ENCODE measurements at places on chromosomes 2 and 18.

GRCh38 chr2:33453905-33454479 is 22.5 kb upstream of the RASGRP3 start:
- DNase-seq: no peak

- DNase-seq: no peak
Measured at GRCh38 chr2:96502891-96503636, 2.1 kb downstream of the NEURL3 start.

GRCh38 chr2:20868377-20868776 is 45.5 kb upstream of the LDAH start:
- DNase-seq: no peak

DNA sequence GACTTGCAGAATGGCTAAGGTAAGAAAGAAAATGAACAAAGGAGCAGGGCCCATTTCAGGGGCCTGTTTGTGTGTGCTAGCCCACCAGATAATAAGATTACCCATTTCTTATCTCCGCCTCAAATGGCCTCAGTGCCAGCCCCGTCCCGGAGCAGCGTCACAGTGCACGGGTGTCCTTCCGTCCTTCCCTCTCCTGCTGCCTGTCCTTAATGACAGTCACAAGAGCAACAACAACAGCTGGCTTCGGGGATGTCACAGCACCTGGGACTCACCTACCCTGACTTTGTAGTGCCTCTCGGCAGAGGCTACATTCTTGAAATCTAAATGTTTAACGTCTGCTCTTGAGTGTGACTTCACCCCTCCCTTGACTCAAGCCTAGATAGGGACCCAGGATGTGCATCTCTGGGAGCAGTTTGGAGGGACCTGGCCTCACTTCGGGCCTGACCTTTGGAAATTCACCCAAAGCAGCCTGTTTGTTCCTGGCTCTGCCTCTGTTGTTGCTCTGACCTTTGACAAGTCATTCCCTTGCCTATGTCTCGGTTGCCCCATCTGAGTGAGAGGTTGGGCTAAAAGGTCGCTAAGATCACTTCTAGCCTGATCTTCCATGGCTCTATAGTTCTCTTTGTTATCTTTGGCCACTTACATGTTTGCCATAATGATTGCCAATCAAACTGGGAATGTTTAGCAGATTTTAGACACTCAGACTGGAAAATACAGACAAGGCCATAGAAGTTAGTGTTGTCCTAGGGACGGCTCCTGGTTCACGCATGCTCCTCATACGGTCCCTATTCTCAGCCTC is 122.5 kb downstream of the KLHL29 start:
- no peak for DNase-seq

- no peak for DNase-seq
Measured at GRCh38 chr2:240217431-240218301, 77.2 kb upstream of the OTOS start.

DNA sequence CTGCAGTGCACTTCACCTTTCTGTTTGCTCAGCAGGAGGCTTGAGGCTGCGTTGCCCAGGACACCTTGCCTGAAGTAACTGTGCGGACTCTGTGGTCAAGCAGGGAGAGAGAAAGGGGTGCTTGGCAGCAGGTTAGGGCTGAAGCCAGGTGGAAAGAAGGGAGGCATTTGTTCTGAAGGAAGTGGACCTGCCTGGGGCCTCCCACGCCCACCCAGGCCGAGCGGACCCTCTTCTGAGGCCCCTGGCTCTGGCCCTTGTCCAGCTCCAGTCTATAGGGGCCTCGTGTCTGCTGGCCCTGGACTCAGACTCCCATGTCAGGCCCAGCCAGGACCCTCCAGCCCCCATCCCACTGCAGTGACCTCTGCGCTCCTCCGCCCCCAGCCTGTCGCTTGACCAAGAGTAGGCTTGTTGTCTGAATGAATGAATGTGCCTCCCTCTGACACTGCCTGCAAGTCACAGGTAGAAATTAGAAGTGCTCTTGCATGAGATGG is 2.5 kb downstream of the SNED1 start:
- DNase-seq: no peak

- no peak for DNase-seq
Measured at GRCh38 chr2:85222792-85223191, 89.6 kb downstream of the TCF7L1 start.

DNA sequence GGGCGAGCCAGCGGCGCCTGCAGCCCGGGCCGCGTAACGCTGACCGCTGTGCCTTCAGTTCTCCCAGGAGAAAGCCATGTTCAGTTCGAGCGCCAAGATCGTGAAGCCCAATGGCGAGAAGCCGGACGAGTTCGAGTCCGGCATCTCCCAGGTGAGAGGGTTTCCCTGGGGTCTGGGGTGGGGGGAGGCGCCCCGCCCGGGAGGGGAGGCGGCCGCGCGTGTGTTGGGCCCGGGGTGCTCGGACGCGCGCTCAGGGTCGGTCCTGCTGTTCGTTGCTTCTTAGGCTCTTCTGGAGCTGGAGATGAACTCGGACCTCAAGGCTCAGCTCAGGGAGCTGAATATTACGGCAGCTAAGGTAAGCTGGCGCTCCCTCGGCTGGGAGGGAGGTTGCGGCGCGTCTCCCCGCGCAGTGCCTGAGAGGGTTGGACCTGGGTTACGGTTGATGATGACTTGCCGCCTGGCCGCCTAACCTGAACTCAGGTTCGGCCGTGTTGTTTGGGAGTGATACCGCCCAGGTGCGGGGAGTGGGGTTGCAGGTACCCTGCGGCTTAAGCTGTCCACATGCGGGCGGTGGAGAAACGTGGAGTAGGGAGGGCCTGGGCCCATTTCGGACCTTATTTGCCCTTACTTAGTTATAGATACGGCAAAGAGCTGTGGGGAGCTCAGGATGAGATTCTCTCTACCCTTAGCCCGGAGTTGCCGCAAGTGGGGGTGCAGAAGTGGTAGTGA is 638 bp downstream of the RPS7 start:
- DNase-seq: no peak

- peak; percentile 65 for DNase-seq
Measured at GRCh38 chr2:84022810-84023431, 436.2 kb downstream of the SUCLG1 start.

DNA sequence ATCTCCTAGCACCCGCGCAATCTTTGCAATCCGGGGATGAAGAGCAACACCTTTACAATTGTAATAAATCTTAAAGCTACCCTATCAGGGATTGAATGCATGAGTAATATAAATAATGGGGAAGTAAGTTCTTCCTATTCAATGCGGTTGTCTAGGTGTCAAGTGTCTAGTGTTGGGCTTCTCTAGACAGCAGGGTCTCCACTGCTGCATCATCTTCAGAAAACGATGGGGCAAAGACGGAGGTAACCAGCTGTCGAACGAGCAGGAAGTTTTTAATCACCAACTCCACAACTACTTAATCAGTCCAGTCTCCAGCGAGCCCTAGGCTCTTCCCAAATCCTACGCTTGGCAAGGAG is 573 bp downstream of the STAM2 start:
- no peak for DNase-seq

DNA sequence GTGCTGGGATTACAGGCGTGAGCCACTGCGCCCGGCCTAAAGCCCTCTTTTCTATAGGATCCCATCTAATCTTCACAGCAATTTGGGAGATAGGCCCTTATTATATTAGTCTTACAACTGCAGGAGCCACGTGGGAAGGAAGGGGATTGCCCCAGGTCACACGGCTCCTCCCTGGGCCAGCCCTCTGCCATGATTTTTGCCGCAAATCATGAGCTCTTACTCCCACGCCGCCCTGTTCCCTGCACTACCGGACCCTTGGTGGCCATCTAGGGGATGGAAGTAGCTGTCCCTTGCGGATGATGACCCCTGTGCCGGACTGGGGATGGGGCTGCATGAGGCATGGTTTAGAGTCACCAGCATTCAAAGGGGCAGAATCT is 28.4 kb upstream of the PTMA start:
- no peak for DNase-seq

DNA sequence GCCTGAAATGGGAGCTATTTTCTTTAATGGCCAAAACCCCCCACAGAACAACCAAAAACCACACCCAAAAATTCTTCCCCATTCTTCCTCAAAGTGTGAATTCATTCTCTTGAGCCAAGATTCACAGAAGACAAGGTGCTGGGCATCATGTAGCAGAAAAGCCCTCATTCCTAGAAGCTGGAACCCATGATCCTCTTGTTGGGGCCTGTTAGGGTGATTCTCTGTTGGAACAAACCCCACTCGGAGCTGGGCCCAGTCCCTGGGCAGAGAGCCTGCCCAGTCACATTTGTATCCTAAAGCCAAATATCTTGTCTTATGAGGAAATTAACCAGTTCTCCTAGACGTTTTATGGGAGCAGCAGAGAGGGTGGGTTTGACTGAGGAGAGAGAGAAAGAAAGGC is 22.8 kb upstream of the VPS4B start:
- no peak for DNase-seq

DNA sequence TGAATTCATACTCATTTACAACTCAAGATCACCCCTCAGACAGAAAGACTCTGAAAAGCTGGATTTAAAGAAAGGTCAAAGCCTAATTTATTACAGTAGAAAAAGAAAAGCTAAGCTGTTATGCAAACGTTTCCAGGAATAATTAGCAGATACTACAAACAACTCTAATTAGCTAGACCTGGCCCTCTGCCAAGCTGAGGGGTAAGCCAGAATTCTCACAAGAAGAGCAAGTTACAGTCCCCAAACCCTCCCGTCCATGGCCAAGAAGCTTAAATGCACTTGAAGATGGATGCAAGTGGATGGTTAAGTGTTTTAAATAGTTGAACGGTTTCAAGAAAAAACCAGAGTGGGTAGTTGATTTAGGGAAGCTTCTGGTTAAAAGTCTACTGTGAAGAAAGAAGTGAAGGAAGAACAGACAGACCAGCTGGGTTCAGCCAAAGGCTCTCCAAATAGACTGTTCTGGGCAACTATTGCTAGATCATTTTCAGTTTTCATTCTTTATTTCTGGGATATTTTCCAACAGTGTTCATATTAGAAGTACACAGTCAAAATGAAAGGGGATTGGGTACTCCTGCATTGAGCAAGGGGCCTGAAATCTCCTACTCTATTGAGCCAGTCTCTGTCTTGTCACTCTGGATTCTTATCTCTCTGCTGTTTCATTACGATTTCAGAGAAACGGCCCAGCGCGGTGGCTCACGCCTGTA is 4.8 kb downstream of the LMAN2L start:
- no peak for DNase-seq

DNA sequence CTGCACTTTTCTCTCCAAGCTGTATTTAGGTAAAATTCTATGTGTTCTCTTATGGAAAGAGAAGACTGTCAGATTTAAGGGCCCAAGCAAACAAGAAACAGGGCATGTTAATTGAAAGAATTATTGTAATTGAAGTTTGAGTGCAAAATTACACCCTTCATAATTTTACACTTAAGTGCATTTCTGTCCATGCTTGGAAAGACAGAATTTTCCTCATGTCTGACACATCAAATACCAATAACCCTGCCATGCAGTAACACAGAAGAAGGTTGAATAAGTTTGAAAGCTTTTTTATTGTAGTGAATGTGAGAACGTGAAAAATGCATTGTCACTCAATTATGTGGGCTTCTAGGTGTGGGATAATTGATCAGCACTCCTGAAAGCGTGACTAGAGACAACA is 52.9 kb upstream of the PARD3B start:
- no peak for DNase-seq

DNA sequence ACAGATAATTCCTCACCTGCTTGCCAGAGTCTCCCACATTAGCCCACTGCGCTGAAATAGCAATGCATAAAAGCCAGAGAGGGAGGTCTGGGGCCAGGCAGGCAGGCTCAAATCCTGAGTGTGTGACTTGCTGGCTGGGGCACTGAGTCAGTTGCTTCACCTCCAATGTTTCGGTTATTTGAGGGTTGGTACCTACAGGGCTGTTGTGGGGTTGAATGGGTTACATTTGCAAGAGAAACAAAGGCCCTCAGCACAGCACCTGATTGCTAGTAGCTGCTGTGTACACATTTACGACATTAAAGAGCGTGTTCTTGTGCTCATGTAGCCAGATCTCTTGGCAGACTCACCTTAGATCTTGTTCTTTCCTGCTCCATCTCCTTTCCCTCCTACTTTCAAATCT is 34.1 kb upstream of the FAM110C start:
- DNase-seq: no peak

DNA sequence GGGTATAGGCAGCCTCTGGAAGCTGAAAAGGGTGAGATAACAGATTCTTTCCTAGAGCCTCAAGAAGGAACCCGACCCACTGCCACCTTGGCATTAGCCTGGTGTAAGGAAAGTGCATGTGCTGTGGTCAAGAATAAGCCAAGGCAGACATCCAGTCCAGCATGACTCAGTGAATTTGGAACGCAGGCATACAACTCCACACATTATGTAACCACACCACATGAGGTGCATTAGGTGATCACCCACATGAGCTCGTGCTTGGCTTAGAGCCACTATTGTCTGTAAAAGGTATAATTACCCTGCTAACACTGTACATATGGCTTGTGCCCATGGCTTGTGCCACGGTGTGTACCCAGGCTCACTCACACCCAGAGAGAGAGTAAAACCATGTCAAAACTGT is 583.7 kb upstream of the HNMT start:
- DNase-seq: no peak

GRCh38 chr2:196459539-196459938 is 180.0 kb upstream of the CCDC150 start:
- no peak for DNase-seq

- DNase-seq: no peak
Measured at GRCh38 chr2:119713819-119714490, 35.0 kb downstream of the TMEM177 start.

DNA sequence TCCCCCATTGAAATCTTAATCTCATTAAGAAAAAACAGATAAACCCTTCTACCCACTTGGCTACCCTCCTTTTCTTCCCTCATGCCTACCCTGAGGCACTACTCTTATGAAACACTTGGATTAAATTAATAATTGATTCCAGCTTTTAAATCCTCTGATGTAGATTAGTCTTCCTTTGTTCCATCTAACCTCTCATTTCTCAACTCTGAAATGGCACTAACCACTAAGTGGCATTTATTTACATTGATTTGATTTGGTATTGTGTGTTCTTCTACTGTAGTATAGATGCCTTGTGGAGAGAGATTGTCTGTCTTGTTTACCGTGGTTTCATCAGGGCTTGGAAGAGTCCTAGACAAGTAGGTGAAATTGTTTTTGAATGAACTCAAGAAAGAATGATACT is 26.7 kb downstream of the ITGA4 start:
- DNase-seq: no peak

- no peak for DNase-seq
Measured at GRCh38 chr2:66843847-66844246, 408.9 kb downstream of the MEIS1 start.

DNA sequence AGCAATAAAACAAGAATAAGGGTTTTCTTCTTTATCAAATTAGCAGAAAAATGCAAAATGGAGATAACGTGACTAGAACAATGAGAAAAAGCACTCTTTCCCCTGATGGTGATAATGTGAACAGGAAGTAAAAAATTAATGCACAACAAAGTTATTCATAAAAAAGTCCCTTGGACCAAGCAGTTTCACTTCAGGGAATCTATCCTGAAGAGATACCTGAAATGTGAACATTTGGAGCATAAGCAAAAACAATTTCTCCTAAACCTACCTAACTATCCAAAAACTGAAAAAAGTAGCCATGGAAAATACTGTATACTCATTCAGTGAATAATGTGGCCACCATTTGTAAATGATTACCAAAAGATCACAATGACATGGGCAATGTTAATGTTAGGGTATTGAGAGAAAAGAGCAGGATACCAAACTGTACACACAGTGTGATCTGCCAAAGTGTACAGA is 48.7 kb downstream of the TRIP12 start:
- no peak for DNase-seq

Measured in neuronal stem cell (in vitro differentiated cells).